ENCODE measurements at places on chromosomes 13 and 19.

DNA sequence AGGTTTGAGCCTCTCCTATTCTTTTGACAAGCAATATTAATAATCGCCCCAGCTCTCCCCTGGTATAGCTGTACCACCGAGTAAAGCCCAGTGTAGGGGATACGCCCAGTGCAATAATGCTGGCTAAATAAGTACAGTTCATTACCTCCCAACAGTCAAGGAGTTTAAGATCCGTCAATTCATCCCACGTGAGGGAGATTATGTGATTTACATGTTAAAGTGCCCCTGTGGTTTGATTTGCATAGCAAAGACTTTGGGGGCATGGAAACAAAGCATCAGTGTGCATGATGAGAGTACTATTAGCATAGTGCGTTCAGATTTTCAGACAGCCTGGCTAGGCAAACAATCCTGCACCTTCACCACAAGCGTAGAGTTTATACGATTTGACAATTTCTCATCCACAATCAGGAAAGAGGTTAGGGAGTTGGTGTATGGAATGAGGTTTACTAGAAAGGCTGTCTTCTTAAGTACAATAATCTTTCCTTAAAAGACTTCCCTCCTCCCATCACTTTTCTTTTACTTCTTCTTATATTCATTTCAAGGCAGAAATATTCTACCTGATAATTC lies 754.0 kb downstream of the DIAPH3 start:
- no peak for DNase-seq

DNA sequence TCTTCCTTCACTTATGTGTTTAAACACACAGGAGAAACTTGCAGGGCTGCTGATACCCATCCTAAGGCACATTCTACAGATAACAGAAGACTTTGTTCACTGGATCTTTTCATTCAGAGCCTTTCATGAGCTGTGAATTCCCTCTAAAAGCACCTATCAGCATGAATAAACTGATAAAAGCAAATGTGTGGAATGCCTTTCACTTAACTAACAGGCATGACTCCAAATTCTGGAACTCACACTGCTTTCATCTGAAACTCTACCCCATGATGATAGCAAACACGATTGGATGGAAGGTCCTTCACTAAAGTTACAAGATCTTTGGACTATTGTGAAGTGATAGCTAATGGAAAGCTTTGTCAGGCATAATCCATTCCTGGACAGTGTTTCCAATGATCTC lies 457.3 kb downstream of the EFNB2 start:
- DNase-seq = no peak

- DNase-seq = no peak
Measured at GRCh38 chr19:45058622-45059159, 17.6 kb downstream of the ZNF296 start.

- no peak for DNase-seq
Measured at GRCh38 chr19:11274533-11275086, 12.3 kb upstream of the DOCK6 start.

GRCh38 chr13:88369866-88370265 lies 698.7 kb downstream of the SLITRK5 start:
- DNase-seq = no peak

- no peak for DNase-seq
Measured at GRCh38 chr19:56096665-56097064, 24.4 kb downstream of the ZNF787 start.

- no peak for DNase-seq
Measured at GRCh38 chr19:37905946-37906868, at the start of gene WDR87. WDR87 (minus strand) TSS chr19:37906594; CDS start chr19:37898239, 8,355 bp downstream.

DNA sequence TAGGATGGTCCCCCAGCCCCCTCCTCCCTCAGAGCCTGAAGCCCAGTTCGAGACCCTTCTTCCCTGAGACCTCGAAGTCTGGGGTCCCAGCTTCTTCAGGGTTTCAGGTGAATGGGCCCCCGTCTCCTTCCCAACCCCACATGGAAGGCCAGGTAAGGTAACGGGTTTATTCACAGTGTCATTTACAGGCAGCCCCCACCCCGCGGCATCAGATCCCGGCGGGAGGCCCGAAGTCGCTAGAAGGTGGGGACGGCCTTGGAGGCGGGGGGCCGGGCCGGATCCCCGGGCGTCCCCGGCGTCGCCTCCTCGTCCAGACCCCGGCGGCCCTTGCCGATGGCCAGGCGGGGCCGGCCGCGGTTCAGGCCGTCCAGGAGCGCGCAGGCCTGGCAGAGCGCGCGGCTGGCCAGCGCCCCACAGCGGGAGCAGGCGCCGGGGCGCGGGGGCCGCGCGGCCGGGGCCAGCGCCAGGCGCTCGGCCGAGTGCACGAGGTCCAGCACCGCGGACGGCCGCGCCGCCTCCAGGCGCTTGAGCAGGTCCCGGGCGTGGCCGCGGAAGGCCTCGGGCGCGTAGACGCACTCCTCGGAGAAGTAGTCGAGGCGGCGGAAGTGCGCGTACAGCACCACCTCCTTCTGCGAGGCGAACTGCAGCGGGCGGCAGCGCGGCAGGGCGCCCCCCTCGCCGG lies 9.7 kb downstream of the CTU1 start:
- DNase-seq = no peak

GRCh38 chr13:46720189-46720588 lies 76.8 kb downstream of the ESD start:
- DNase-seq = no peak

GRCh38 chr13:44489751-44490150 lies 86.4 kb downstream of the TSC22D1 start:
- DNase-seq = no peak

GRCh38 chr13:41562083-41562482 lies 104.7 kb downstream of the RGCC start:
- peak; percentile 84 for DNase-seq

GRCh38 chr19:558770-559439 lies 13.5 kb upstream of the BSG start:
- DNase-seq = no peak

DNA sequence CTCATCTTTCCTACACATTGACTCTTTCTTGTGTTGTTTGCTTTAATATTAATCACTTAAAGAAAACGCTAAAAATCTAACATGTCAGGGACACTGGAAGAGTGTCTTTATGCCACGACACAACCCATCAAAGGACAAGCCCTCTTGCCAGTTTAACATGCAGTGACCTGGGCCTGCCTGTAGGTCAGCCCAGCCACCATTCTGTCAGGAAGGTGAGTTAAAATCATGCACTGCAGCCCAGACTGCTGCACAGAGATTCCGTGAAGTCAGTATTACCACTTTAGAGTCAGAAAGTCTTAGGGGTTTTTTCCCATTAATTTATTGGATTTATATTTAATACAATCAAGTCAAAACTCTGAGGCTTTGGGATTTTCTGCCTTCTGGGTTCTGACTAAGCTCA lies 58.0 kb downstream of the TNFRSF19 start:
- no peak for DNase-seq
